ENCODE measurements at places on chromosomes 5 and 9.
A peak's percentile ranks its signal among the peaks of the same experiment; 100 is the strongest.

GRCh38 chr5:56164376-56164775 lies 68.8 kb downstream of the ANKRD55 start:
- DNase-seq: peak; percentile 15

DNA sequence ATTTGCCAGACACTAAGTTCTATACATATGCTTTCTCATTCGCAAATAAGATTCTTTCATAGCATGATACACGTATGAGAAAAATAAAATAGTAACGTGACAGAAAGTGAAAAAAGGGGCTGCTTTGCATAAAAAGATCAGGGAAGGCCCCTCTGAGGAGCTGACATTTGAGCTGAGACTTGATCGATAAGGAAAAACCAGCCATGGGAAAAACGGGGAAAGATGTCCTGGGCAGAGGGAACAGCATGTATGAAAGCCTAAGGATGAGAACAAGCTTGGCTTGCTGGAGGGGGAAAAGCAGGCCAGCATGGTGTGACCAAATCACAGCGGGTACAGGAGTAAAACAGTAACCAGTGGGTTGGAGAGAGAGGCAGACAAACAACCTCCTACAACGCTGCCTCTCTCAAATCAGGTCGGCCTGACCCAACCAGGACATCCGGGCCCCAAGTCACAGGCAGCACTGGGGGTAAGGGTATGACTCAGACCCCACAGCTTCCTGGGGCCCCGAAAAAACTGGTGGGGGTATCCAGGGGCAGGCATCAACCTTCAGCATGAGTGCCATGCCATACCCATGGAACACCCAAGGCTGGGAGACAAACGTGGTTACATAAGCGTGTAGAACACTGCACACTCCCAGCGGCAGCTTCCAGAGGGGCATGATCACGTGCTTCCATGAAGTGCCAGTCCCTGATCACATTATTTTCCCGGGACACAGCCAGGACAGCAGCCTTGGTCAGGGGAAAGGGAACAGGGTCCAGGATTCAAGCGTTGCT lies 2.2 kb downstream of the TNIP1 start:
- DNase-seq: no peak

- peak; percentile 38 for DNase-seq
Observed at GRCh38 chr5:115336201-115336720, 39.8 kb upstream of the CCDC112 start.

DNA sequence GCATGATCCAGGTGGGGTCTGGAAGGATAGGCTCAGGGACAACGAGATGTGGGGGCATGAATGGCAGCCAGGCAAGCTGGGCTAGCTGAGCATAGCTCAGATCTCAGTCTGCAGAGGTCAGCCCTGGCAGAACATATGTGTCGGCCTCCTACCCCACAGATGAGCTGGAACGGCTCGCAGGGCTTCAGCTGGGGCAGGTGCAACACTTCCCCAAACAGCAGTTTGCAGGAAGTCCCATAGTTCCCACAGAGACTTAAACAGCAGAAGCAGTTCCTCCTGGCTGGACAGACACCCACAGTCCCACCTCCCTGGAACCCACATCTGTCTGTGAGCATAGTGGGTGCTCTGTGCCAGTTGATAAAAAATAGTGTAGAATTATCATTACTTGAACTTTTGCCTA lies 404.6 kb downstream of the GADD45G start:
- DNase-seq: no peak

DNA sequence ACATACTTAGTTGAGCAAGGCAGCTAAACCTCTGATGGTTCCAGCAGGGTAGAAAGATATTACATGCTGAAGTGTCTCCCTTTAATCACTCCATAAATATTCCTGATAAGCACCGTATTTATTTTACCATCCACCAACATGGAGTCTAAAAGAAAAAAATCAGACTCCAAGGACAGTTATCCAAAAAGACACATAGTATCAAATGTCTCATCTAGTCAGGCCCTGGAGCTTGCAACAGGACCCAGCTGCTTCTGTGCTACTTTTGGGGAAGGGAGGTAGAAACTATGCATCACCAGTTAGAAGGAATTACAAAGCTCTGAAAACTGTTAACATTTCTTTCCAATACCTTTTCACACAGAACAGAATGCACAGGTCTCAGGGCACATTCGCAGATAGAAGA lies 88.1 kb downstream of the S1PR3 start:
- DNase-seq: no peak

All from COLO829 (cell line).